ENCODE measurements at places on chromosomes 6 and 20.

DNA sequence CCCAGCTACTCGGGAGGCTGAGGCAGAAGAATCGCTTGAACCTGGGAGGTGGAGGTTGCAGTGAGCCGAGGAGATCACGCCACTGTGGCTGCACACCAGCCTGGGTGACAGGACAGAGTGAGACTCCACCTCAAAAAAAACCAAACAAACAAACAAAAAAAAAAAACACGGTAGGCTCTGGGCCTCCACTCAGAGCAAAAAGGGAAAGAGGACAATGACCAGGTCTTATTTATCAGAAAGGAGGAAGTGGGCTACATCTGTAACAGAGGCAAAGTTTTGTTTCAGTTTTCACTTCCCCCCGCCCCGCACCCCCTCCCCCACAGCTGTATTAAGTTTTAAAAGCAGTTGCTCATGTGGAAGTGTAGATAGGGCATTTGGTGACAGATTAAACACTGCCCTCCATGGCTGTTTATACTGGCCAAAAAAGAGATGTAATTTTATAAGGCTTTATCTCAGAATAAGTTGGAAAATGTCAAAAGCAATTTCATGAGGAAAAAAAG, 114.6 kb downstream of the RCAN2 start:
- DNase-seq, result no peak

DNA sequence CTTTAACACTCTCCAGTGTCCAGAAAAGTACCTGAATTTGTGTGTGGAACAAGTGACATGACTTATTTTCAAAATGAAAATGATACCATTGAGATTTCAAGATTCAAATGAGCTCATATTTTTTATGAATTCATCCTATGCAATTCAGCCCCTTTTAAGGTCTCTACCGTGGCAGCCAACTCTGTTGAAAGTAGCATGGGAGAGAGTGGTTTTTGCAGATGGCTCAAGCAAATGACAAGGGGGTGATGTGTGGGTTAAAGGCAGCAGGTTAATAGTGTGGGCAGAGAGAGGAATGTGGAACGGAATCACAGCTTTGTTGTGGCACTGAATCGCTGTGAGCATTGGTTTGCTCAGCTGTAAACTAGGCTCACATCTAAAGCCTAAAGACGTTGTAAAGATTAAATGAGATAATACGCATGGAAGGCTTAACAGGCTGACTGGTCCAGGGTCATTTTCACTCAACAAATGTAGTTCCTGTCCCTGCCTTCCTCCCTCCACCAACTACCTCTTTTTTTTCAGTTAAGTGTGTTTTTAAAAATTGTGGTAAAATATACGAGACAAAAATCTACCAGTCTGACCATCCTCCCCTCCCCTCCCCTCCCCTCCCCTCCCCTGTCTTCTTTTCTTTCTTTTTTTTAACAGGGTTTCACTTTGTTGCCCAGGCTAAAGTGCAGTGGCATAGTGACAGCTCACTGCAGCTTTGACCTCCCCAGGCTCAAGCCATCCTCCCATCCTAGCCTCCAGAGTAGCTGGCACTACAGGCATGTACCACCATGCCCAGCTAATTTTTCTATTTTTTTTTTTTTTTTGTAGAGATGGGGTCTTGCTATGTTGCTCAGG, 114.7 kb upstream of the ZNF217 start:
- DNase-seq, result no peak

- no peak for DNase-seq
Measured at GRCh38 chr20:44399446-44399845, 43.9 kb downstream of the HNF4A start.

DNA sequence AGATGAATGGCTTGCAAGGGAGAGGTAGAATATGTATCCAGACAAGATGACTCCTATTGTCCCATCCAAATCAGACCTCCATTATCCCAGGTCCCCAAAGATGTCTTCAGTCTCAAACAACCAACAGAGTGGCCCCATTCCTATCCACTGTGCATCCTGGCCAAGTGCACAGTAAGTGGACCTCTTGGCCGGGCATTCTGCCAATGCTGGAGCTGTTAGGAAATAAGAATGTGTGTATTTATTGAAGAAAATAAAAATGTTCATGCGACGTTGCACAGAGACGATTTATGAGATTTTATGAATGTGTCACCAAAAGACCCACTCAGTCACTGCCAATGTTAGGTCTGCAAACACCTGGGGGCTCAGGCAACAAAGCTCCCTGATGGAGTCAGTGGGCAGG, 196.0 kb downstream of the MAFB start:
- no peak for DNase-seq

- DNase-seq, result peak; percentile 92
Measured at GRCh38 chr6:27893836-27894807, 18.1 kb downstream of the OR2B2 start.

DNA sequence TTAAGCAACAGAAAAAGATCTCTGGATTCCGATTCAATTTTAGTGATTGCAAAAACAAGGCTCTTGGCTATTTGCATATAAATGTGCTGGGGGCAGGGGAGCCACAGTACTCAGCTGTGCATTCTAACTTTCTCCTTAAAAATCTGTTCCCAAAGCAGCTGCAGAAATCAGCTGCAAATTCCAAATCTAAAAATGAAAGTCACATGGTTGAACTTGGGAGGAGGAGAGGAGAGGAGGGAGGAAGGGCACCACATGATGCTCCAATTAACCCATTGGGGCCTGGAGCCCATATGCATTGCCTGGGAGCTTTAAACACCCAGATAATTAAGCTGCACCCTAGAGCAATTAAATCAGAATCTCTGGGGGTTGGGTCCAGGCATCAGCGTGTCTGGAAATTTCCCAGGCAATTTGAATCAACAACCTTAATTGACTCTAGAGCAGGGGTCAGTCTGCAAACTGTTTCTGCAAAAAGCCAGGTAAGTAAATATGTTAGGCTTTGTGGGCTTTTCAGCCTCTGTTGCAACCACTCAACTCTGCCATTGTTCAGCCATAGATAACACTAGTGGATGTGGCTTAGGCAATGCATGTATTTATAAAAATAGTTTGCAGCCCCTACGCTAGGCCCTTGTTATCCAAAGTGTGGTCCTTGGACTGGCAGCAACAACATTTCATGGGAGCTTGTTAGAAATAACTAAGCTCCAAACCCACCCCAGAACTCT, 508.1 kb downstream of the KIF16B start:
- no peak for DNase-seq

GRCh38 chr6:148932731-148933130, 185.9 kb downstream of the UST start:
- no peak for DNase-seq

DNA sequence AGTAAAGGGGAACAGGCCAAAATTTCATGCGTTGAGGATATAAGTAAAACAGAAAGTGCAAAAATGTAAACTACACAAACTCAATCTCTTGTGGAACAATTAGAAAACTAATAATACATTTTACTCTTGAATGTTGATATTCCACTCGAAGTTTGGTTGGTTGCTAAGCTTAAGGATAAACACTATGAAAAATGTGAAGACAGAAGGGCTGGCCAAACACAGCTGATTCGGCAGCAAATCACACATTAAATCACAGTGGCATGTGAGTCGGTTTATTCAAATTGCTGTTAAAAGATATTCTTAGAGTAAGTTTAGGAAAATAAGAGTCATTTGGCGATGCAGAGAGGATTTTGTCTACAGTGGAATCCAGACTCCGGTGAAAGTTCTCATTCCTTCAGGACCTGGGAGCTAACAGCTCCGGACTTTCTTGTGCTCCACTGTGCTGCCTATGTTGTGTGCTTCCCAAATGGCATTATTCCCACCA, 1.4 kb upstream of the EPM2A start:
- no peak for DNase-seq

DNA sequence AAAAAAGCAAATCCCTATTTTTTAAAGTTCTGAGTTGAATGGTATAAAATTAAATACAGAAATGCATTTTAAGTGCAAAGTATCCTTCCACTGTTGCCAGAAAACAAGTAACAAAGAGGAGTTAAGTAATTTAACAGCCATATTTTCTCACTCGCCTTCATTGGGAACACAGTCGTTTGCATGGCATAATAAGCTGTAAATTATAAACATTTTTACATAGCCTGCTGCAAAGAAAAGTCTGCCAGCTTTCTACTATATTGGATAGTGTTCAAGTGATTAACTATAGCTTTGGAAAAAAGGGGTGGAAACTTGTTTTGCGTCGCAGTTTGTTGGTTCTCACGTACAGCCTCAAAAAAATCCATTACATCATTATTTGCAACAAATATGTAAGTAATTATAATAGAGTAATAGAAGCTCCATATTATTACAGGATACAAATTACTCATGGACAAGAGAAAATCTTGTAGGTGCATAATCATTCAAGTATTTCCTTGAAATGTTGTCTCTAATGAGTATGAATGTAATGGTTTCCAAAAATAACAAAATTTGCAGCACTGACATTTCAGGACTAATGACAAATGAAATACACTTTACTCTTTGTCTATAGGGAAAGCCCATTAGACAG, 139.3 kb downstream of the PDSS2 start:
- no peak for DNase-seq

DNA sequence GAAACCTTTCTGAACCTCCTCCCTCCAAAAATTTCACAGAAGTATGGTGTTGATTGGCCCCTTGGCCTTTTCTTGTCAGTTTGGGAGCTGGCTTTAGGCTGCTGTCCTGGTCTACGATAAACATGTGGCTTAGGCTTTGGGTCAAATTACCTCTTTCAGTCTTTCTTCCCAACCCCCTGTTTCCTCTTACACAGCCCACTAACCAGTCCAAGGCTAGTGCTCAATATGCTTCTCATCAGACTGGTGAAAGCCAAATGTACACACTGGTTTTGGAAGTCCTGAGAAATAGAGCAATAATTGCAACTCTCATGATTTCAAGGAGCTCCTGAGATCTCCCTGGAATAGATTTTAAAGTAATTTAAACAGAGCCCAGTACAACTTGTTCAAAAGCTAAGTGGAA, 933.7 kb upstream of the GJE1 start:
- DNase-seq, result no peak

DNA sequence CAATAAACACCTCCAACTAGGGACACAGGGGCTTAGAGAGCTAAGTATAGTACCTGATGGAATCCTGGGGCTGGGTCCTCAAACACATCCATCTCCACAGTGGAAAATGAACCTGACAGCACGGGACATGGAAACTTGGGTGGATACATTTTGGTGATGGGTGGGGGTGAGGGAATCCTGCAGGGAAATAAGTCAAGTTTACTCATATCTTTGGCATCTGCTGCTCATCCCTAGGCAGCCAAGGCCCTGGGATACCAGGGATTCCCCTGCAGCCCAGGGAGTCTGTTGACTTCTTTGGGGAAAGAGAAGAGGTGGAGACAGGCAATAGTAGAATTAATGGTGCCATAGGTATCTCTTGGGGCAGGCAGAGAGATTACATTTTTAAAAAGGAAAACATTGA, 6.6 kb downstream of the APOBEC2 start:
- peak; percentile 3 for DNase-seq

Data from SW 1271 (cell line).